ENCODE measurements at places on chromosomes 7 and 10.

GRCh38 chr10:97466755-97467154, 20.8 kb downstream of the ZDHHC16 start:
- no peak for DNase-seq

DNA sequence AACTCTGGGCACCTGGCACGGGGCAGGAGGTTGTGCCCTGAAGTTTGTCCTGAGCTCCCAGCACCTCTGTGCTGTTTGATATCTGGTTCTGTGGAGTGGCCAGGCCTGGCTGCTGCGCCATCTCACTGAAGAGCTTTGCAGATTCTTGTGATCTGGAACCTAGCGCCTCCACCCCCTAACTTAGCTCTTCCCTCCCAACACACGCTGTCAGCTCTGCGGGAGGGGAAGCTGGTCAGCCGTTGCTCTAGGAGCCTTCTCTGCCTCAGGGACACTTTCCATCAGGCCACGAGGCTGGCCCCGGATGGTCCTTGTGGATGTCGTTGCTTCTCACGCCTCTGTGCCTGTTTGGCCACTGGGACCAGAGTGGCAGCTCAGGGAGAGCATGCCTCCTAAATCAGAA, 213.2 kb downstream of the CCDC3 start:
- no peak for DNase-seq

DNA sequence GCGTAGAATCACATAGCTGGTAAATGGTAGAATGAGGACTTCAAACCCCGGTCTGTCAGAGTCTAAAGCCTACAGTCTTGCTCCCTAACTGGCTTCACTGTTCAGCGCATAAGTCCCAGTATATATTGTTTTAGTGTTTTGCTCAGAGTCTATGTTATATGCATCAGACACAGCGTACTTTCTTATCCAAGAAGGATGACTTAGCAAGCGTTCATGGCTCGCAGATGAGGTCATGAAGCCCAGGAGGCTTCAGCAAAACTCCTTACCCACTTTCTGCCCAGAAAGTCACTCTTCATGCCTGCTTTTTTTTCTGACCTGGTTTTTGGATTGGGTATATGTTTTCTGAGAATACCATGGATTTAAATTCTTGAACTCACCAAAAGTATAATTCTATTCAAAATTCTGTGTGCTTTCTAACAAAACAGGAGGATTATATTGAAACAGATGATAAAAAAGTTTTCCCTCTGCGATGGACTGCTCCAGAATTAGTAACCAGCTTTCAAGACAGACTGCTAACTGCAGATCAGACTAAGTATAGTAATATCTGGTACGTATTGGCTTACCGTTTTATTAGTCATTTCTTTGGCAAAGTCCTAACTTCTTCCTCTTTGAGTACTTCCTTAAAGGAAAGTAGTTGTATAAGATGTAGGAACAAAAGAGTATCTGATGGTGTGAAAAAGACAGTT, 24.6 kb upstream of the BHLHA15 start:
- no peak for DNase-seq

DNA sequence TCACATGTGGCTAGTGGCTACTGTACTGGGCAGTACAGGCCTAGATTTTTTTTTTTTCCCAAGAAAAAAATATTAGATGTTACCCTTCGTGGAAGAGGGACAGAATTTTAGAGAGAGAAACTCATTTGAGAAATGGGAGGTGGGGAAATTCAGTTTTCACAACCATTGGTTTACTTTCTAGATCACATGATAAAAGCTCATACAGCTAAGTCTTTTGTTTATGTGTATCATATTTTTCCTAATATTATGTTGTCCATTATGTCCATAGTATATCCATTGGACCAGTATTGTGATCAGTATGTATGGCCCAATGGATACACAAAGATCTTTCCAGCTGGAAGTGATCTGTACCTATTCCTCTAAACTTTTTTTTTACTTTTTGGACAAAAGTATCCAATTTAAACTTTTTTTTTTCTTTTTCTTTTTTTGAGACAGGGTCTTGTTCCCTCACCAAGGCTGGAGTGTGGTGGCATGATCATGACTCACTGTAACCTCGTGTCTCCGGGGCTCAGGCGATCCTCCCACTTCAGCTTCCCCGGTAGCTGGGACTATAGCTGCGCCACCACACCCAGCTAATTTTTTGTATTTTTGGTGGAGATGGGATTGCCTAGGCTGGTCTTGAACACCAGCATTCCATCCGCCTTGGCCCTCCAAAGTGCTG, 4.1 kb downstream of the CALU start:
- DNase-seq = no peak

GRCh38 chr7:147885869-147886268, 704.7 kb upstream of the C7orf33 start:
- no peak for DNase-seq

DNA sequence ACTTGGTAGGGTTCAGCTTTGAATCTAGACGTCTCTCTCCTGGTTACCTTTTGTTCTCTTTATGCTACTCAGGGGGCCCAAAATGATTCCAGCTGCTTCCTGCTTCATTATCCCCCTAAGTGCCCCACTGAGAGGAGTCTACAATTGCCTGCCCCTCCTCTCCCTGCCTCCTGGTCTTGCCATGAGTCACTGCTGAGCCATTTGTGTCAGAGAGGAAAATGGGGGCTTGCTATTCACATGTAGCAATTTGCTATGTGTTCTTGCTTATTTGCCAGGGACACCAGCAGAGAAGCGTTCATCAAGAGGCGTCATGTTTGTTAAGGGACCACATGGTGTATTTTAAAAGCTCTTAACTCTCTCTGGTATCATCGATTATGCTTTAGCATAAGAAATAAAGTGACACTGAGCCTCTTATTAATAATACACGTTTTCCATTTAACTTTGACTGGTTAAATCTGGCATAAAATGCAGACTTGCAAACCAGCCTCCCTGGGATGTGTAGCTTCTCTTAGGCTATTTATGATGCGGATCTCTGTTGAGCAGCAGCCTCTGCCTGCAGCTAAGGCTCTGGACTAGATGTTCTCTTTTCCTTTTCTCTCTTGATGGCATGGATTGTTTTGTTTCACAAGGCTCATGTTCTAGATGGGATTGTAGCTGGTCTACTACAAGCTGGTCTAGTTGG, 239.3 kb downstream of the AUTS2 start:
- no peak for DNase-seq

DNA sequence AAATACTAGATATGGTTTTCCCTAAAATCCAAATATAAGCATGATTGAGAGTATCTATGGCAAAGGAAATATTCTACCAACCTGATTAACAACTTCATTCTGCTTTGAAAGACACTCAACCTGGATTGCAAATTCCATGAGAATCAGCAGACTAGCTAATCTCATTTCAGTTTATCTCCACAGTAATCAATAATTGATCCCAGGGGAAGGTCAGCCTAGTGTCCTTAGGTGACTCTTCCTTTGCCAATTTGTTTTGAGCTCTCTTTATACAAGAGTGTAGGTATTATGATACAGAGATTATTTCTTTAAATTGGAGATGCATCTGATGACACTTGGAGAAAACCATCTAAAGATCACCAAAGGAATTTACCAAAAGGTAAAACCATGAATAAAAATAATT, 100.3 kb downstream of the GRM8 start:
- DNase-seq = no peak

DNA sequence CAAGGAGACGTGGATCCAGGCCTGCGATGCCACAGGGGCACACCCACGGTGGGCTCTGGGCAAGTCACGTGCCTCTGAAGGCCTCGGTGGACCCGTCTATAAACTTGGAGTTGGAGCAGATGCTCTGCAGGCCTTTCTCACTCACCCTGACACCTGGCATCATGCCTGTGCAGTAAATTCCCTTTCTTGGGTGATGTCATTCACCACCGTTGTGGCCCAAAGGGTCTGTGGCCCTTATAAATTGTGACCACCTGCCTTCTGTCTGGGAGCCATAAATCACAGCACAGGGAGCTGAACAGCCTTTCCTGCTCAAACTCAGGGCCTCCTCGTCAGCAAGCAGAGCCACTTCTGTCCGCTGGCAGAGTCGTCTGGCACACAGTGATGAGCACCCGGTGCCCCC, 52.2 kb downstream of the GPAM start:
- no peak for DNase-seq

DNA sequence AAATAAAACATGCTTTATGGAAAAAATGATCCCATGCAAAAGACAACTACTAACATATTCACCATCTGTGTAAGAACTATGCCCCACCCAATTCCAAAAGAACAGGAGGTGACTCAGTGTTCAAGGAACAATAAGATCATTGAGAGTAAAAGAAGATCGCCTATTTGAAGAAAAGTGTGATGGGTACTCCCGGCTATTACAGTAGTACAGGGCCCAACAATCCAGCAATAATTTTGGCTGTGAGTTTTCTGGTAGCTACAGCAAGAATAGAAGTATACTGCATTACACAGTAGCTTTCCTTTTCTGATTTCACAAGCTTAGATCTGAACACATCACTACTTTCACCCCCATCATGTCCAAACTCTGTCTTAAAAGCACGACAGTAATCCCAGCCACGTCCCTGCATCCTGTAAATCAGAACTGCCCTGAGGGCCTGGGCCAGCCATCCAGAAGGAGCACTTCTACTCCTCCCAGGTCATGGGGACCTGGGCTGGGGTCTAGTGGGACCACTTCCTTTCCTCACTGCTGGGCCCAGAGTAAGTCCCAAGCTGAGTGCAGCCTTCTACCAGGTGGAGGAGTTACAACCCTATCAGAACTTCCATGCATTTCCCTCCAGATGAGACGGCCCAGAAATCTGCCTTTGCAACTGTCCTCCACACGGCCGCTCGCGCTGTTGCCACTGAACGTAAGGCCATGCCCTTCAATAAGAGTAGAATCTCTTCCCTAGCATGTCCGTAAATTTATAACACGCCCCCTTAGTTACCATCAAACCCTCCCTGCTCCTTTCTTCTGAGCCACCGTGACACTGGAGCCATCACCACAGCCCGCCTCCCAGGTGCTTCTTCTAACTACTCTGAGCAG, 7.9 kb downstream of the ESYT2 start:
- DNase-seq = no peak
